Hematopoietic multipotent progenitor cell treated with erythropoietin and hydrocortisone succinate and interleukin-3 and kit ligand, for 8 days (in vitro differentiated cells): ENCODE measurements at places on chromosomes 1 and 21.

DNA sequence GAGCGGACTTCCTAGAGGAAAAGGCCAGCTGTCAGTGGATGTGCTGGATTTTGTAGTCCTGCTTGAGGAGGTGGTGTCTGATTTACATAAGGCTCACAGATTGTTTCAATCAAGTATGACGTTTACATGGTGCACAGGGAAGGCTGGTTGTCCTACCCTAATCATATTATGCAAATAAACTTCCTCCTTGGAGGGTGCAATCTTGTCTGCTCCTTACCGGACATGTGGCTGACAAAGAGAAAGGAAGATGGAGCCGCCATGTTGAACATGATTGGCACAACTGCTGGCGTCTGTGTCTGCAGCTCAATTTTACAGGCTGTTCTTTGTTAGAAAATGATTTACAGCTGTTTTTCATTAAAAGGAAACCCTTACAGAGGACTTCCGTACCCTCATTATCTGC is 1656.1 kb downstream of the KCNT2 start:
- DNase-seq, result no peak

- DNase-seq, result peak; percentile 52
Observed at GRCh38 chr1:25572708-25573590, 29.5 kb downstream of the LDLRAP1 start.

DNA sequence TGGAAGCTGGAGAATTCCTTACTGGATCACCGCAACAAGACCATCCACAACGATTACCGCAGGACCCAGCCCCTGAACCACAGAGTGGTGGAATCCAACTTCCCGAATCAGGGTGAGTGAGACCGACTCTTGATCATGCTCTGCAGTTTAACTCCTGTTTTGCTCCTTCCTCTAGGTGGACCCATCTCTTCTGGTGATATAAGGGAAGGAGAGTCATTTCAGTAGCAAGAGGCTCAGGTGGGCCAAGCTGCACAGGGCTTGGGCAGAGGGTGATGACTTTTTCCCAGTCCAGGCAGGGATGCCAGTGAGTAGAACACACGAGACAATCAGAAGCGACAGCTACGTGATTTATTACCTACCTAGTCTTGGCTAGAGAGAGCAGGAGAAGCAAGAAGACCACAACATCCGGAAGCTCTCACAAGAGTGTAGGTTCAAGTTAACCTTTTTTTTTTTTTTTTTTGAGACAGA is 25.2 kb downstream of the CA6 start:
- no peak for DNase-seq

DNA sequence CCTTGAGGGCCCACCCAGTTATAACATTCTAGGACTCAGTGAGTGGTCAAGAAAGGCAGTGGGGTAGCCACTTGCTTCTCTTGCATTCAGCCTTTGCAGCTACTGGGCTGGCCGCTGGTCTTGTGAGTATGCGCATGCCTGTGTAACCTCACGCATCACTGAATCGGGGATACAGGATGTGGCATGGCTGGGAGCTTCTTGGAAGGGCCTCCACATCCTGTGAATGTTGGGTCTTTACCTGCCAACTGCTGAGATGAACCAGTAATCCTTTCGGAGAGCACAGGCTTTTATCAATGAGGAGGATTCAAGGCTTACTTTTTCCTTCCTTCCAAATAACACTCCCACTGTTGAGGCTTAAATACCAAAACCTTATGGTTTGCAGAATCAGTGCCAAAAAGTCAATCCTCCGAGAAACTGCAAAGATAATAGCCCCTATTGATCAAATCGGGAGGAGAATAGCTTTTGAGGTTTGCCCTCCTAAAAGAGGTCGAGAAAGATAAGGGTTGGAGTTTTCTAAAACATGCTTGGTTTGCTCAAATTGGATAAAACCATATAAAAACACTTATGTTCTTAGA is 198.9 kb upstream of the UBE2U start:
- DNase-seq, result no peak

DNA sequence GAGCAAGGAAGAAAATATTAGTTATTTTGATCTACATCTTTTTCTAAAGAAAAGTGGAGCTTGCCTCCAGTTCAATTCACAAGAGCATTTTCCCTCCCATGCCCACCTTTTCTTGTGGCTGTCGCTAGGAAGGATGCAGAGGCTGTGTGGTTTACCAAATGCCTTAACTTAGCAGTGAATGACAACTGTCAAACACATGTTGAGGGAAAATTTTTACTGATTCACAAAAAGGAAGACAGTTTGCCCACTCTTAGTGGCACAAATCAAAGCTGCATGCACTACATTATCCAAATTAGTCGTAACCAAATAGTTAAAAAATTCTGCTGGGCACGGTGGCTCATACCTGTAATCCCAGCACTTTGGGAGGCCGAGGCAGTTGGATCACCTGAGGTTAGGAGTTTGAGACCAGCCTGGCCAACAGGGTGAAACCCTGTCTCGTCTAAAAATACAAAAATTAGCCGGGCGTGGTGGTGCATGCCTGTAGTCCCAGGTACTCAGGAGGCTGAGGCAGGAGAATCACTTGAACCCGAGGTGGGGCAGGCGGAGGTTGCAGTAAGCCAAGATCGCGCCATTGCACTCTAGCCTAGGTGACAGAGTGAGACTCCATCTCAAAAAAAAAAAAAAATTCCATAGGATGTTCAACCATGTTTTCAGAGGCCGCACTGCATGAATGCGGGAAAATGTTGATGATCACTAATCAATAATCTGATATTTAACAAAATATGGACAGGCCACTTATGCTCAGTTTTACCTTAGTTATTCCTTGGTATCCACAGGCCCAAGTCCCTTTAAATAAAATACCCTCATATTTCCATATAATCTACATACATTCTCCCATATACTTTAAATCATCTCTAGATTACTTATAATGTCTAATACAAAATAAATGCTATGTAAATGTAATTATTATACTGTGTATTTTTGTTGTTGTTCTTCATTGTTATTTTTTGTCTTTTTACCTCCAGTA is 9.0 kb downstream of the COX20 start:
- DNase-seq, result no peak

DNA sequence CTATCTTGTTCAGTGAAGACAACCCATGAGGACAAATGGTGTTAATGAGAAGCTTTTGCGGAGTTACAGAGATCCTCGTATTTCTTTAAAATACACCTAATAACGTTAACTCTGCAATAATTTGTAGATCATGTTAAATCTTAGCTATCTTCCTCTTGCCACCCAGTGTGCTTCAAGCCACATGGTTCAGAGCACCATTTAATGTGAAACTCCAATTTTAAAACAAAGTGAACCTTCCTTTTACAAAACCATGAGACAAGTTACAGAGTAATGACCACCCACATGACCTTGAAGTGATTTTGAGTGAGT is 1.7 kb upstream of the KCNE2 start:
- DNase-seq, result no peak

GRCh38 chr1:234899041-234899729 is 229.5 kb downstream of the TOMM20 start:
- DNase-seq, result no peak

DNA sequence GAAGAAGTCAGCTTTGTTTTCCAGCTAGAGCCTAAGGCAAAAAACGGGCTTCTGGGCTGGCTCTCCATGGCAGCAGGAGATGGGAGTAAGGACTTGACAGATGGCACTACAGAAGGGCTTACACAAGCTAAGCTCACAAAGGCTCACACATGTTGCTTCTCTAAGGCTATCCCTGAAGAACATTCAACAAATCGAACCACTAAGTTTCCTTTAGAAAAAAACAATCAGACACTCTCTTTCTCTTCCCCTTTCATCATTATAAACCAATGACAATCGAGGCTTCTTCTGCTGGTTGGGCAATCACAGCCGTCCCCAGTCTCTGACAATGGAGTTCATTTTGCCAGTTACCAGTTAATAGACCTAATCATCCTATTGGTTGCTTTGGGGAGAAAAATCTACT is 40.5 kb downstream of the TRIT1 start:
- DNase-seq, result no peak

GRCh38 chr1:183632964-183633363 is 2.6 kb downstream of the ARPC5 start:
- DNase-seq, result peak; percentile 11

GRCh38 chr1:30527511-30528140 is 195.8 kb downstream of the MATN1 start:
- no peak for DNase-seq

DNA sequence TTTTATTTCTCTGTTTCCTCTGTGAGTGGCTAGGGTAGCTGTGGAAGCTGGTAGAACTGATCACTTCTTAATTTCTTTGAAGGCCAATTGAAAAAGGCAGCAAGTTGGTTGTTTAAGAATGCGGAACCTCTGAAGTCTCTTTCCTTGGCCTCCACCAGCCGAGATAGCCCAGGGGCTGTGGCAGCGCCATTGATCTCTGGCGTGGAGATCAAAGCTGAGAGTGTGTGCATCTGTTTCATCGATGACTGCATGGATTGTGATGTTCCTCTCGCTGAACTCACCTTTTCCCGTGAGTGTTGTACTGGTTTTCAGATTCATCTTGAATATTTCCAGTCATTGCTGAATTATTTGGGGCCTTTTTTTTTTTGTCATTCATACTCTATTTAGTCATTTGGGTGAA is 97.7 kb downstream of the VPS13D start:
- no peak for DNase-seq

DNA sequence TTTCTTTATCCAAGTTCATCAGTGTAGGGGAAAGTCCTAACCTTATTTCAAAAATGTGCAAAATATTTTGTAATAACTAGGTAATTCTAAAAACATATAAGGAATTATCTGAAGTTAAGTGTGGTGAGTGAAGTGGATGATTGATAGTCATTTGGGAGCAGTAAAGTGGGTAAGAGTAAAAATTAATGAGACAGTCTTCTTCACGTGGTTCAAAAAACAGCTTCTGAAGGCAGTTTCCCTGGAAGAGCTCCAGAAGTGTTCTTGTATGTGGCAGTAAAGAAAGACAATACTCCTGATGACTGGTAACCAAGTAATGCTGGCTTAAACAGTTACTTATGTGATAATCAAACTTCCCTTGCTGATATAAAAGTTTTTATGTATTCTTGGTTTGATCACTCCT is 50.3 kb downstream of the LEPR start:
- DNase-seq, result no peak

DNA sequence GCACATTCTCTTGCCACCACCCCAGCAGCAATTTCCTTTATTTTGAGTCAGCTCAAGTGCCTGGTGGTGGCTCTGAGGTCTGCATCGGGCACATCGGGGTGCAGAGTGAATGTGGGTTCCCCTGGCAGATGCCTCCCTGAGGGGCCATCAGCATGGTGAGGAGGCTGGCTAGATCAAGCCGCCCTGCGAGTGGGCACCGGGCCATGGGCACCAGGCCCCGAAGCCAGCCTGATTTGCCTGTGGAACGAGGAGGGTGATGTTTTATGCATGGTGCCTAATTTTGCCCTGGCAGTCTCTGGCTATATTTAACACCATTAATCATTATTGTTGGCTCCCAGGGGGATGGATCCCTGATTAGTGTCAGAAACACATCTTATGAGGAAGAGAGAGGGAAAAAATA is 36.3 kb downstream of the ACTL8 start:
- no peak for DNase-seq

- DNase-seq, result no peak
Observed at GRCh38 chr1:176866011-176866714, 298.3 kb downstream of the ASTN1 start.

DNA sequence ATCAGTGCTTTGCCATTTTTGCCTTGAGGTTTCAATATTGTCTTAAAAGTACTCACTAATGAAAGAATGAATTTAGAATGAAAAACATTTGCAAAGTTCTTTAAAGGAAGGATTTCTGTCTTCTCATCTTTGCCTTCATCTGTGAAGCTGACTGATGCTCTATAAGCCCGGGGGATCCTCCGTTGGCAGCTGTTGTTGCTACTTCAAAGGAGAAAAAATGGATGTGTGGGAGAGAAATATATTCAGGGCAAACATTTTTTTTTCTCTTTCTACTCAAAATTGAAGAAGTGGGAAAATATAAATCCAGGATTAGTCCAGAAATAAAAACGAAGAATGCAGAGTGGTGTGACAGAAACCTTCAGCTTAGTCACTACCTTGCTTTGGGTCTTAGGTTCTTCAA is 142.5 kb downstream of the OLFM3 start:
- no peak for DNase-seq

DNA sequence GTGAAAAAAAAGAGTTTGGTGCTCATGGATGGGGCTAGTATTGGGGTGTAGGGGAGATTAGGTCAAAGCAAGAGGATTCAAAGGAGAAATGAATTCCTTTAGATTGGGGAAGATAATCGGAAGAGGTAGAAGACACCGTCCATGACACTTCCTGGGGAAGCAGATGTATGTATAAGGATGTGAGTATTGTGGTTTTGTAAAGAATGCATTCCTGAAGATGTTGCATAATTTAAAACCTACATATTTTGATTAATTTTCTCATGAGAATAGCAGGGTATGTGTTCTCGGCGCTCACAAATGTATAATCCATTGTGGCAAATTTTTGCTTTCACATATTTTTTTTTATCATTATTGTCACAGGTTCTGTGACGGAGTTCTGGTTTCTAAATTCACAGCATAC is 5.5 kb upstream of the LGALS8 start:
- no peak for DNase-seq

GRCh38 chr1:101437800-101438199 is 201.0 kb downstream of the S1PR1 start:
- no peak for DNase-seq

DNA sequence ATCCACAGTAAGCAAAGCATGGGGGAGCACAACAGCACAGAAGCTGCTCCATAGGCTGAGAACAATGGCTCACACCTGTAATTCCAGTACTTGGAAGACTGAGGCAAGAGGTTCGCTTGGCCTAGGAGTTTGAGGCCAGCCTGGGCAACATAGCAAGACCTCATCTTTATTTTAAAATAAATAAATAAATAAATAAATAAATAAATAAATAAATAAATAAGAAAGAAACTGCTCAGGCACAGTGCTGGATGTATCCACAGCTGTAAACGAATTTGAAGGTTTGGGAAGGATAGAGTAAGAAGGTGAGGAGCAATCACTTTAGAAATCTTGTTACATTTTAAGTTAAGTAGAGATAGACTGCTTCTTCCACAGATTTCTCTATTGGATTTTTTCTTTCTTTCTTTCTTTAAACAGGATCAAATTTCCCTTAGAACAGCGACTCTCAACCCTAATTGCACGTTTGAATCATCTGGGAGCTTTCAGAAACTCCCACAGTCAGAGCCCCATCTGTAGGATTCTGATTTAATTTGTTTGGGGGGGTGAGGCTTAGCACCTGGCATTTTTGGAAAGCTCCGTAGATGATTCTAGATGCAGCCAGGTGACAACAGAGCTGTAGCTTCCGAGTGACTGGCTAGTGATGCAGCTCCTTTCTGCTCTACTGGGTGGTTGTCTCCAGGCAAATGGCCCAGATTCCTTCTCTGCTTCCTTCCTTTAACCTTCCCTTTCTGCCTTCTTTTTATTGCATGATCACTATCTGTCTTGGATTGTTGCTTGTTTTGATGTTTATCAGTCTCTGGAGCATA is 53.5 kb downstream of the S1PR1 start:
- DNase-seq, result no peak

- no peak for DNase-seq
Observed at GRCh38 chr1:169340882-169341281, 26.7 kb downstream of the NME7 start.

- no peak for DNase-seq
Observed at GRCh38 chr1:30511991-30512913, 211.1 kb downstream of the MATN1 start.
